Foreskin fibroblast (primary cell): ENCODE measurements at places on chromosomes 1 and 21.

- DNase-seq = peak; percentile 23
These were observed 138.6 kb upstream of the EDN2 start for GRCh38 chr1:41622859-41623732.

- no peak for DNase-seq
These were observed 10.6 kb downstream of the COL16A1 start for GRCh38 chr1:31693231-31693630.

GRCh38 chr1:41639332-41639936 is 155.0 kb upstream of the EDN2 start:
- DNase-seq = peak; percentile 75

DNA sequence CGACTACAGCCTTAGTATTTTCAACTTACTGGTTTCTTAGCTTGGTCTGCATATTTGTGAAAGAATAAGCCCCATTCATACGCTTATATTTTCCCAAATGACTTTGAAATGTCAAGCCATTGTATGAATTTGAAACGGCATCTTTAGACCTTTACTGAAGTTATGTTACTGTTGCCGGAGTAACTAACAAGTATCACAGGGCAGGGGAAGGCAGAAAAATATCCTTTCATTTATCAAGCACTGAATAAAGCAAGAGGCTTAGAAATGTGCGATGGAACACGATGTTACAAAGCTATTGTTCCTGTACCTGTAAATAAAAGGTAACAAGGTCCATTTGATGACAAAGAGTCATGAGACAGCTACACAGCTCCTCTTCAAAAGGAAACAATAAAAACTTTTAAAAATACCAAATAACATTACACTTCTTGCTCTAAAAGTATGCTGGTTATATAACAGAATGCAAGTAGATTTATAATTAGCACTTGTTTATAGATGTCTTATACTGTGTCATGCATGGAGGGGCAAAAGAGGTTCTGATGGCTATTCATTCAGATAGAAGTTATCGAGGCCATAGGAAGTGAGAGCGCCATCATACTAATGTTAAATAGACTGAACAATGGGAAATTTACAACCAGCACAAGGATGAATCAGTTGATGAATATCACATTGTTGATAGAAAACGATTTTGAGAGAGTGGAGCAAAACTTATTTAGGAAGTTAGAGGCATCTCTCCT is 322.6 kb downstream of the RGS7 start:
- DNase-seq = no peak

DNA sequence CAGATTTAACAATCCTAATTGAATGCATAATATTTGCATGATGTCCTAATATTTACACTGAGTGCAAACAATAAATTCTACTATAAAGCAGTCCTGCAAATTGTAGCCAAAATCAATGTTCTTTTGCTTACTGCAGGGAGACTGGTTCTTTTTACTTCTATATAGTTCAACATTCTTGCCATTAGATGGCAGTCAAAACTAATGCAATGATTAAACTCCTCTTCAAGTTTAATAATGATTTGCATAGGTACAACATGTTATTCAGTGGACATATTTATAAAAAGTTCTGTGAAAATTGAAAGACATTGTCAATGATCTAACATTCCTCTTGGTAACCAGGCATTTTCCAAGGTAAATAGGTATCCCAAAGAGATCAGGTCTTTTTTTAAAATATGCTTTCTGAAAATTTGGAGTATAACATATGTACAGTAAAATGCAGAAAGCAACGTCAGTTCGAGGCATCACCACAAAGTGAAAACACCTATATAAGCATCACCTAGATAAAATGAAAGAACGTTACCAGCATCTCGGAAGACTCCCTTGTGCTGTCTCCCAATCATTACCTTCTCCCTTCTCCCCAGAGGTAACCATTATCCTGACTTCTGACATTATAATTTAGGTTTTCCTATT is 9.8 kb upstream of the FNBP1L start:
- peak; percentile 20 for DNase-seq

- peak; percentile 56 for DNase-seq
These were observed 11.6 kb upstream of the CTRC start for GRCh38 chr1:15426492-15427279.

DNA sequence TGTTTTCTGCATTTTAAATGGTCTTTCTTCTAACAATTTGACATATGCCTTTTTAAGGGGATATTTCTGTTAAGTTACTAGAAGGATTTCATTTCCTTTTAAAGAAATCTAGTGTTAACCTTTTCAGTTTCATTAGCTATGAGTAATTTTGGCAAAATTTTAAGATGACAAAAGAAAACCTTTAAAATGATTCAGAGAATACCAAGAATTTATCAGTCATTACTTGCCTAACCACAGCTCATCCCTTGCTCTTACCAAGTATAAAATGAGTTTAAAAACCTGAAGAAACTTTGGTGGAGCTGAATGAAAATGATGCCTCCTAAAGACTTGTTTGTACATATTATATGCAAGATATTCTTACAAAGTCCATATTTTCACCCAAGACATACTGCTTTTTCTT is 101.7 kb downstream of the NEK7 start:
- peak; percentile 72 for DNase-seq

DNA sequence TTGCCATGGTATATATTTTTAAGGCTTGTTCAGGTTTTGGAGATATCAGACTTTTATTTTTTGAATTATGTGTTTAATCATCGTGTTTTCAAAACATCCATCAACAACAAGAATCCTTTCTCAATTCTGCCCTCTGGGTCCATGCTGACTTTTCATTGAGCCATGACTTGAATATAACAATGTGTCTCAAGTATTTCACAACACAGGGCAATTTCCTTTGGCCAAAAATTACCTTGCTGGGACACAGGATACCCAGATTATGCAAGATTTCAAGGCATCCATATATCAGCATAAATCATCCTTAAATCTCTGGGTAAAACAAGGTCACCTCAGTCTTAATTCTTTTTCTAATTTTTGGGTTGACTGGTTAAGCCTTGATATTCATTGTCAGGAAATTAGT is 411.2 kb upstream of the USP24 start:
- peak; percentile 50 for DNase-seq

DNA sequence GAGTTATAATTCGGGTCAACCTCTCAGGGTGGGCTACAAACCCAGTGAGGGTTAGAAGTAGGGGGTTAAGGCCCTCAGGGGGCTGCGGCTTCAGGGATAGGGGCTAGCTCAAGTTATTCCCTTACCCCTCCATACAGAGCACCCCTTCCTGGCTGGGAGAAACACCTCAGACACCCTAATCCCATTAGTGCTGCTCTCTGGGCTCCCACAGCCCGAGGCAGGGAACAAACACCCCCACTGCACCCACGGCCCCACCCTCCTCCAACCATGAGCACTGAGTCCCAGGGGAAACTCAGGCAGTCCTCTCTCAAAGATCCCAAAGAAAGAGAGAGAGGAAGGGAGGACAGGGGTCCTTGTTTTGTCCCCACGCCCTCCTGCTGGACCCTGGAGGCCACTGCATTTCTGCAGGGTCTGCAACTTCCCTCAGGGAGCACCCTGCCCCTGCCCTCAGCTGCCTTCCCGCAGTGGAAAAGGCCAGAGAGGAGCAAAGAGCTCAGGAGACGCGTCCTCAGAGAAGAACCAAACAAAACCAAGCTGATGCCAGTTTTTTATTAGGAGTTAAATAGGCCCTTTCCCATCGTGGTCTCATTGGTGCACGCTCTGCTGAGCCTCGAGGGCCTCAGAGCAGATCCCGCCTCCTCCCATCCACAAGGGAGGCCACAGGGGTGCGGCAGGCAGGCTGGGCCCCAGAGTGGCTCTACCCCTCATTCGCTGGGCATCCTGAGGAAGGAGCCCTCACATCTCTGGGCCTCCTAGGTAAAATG is 1.4 kb upstream of the S100A4 start:
- no peak for DNase-seq

GRCh38 chr1:201138311-201138840 is 11.4 kb upstream of the ASCL5 start:
- no peak for DNase-seq

DNA sequence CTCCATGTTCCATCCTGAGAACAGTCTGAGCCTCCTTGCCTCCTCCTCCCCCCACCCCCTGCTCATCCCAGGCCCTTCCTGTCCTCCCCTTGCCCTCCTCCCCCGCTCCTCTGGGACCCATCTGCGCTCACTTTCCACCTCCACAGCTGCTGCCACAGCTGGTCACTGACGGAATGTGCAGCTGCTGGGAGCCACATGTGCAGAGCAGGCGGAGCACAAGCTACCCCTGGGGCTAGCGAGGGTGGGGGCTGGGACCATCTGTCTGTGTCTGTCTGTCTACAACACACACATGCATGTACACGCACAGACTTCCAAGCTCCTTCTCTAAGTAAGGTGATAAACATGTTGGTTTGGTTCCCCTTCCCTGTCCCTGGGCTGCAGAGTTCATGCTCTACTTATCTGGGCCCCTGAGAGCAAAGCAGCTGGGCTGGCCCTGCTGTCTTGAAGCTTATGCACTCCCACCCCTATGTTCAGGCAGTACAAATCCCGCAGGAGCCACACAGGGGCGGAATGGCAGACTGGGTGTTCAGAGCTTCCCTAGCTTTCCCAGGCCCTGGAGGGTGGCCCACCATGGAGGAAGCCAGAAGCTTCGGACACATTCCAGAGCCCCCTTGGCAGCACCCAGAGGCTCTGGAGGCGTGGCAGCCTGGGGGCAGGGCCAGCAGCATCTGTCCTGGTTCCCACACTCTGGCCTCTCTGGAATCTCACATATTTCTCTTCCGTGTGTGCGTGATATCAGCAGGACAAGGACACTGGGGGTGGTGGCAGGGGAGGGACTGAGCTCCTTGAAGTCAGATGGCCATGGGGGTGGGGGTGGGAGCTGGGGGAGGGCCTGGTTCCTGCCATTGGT is 7.0 kb upstream of the HEYL start:
- peak; percentile 83 for DNase-seq

DNA sequence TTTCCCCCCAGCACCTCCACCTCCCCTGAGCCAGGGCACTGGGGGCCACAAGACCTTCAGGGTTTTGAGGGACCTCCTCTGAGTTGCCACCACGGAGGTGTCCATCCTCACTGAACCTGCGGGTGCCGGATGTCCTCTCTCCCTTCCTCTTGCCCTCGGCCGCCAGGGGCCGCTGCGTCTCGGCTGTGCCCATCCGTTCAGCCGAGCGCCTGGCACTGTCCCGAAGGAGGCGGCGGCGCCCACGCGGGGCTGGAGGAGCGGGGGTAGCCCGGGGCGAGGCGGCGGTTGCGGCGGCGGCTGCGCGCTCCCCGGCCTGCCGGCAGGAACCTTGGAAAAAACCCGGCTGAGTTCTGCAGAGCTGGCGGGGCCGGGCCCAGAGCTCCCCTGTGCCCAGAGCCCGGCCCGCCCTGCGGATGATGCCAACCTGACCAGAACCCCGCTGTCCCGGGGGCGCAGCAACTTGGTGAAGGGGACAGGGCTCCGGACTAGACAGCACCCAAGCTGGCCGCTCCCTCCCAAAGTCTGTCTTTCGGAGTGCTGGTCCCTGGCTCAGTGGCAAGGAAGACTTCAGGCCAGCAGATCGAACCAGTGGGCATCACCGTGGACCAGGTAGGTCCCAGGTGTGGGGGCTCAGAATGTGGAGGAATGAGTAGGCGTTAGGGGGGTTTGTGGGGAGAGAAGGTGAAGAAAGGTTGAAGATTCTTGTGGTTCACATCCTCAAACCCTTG is 3.7 kb upstream of the PPM1J start:
- peak; percentile 71 for DNase-seq

GRCh38 chr1:171973421-171973820 is 132.1 kb downstream of the DNM3 start:
- DNase-seq = no peak

DNA sequence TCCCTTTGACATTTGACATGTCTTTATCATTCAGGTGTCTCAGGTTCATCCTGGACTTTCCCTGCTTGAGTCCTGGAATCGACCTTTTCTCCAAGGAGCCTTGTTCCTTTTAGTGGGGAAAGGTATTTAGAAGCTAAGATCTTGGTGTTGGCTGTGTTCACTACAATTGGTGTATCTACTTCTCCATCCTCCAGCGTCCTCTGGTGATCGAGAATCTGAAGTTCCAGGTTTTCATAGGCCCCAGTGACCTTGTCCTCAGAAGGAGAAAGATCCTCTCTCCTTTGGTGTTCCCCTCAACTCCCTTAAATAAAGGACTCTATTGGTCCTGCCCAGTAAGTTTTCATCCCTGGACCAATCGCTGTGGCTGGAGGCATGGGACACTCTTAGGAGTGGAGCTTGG is 22.1 kb downstream of the MROH7 start:
- DNase-seq = no peak

DNA sequence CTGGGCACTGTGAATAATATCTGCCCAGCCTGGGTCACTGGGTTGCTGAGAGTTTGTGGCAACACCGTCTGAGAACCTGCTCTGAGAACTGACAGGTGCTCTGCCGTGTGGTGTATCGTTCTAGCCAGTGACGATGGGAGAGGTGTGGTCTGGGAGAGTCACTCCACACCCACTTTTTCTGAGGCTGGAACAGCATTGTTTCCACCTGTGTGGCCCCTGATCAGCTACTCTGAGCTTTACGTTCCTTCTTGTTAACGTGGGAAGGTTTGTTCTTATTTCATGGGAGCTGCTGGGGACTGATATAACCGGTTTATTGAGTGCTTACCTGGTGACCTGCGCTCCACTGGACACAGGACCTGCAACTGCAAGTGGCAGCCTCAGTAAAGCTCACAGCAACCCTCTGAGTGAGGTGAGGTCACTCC is 34.8 kb upstream of the TENT5C start:
- no peak for DNase-seq

DNA sequence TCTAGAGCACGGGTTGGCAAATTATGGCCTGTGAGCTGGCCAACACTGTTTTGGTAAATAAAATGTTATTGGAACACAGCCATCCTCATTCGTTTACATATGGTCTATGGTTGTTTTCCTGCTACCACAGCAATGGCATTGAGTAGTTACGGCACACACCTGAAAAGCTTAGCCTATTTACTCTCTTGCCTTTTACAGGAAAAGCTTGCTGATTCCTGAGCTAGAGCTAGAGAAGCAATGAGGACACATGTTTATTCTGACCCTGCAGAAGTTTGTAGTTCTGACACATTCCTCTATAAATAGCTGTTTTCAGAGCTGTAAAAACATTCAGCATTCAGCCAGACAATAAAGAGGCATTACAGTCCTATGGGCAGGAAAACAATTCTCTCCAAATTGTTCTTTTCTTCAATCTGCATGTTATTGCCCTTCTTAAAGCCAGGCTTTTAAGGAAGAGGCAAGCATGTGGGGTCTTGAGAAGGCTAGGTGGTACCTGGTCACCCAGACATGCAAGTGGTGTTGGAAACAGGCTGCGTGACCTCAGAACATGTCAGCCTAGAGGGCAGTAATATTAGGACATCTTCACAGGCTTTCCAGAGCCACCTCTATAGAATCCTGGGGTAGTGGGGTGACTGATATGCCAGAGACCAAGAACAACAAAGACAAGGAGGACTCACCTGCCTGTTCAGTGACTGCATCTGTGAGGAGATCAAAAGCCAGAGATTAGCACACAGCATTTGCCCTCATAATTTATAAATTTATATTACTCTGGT is 1.6 kb downstream of the FCRL2 start:
- no peak for DNase-seq

GRCh38 chr1:14735841-14736240 is 137.4 kb downstream of the KAZN start:
- DNase-seq = no peak

DNA sequence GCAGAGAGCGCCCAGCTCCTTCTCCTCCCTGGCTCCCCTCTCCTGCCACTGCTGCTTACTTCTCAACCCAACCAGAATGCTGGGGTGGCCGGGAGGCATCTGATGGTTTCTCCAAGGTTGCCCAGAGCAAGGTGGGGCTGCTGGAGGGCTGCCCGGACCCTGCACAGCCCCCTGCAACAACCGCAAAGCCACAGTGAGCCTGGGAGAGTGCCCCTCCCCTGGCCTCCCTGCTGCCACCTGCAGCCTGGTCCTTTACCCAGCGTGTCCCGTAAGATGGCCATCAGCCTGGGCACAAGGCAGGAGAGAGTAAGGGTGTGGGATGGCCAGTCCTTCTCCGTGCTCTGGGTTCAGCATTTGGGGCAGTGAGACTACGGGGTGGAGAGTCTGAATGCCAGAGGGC is 17.0 kb downstream of the MX2 start:
- no peak for DNase-seq
